Activated T-cell treated with anti-CD3 and anti-CD28 coated beads, Interleukin-2, amount 50 U/mL, for 24 hours (primary cell): ENCODE measurements at places on chromosomes 5 and 9.

DNA sequence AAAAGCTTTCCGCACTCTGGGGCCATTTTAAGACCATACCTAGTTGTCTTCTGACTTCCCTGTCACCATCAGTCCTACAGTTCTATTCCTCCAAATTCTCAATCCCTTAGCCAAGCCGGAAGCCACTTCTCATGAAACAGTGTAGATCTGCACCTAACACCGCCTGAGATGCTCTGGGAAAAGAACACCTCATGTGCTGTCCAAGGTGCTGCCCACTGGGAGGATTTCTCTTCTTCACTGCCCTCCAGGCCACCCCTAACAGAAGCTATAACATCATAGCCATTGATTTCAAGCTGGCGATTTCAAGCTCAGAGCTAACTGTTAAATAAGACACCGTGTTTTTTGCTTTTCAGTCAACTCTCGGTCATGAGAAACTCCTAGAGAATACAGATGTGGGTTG lies 559.3 kb downstream of the CCDC171 start:
- no peak for DNase-seq

- DNase-seq, result peak; percentile 94
These were observed at the start of gene PIGO for GRCh38 chr9:35096035-35096849. TSS of gene PIGO (minus strand) at chr9:35096591. CDS start at chr9:35095565, 1,026 bp downstream.

- DNase-seq, result no peak
These were observed 4.2 kb downstream of the ASS1 start for GRCh38 chr9:130448771-130449603.

- no peak for DNase-seq
These were observed 8.6 kb downstream of the FSTL4 start for GRCh38 chr5:133603711-133604110.

DNA sequence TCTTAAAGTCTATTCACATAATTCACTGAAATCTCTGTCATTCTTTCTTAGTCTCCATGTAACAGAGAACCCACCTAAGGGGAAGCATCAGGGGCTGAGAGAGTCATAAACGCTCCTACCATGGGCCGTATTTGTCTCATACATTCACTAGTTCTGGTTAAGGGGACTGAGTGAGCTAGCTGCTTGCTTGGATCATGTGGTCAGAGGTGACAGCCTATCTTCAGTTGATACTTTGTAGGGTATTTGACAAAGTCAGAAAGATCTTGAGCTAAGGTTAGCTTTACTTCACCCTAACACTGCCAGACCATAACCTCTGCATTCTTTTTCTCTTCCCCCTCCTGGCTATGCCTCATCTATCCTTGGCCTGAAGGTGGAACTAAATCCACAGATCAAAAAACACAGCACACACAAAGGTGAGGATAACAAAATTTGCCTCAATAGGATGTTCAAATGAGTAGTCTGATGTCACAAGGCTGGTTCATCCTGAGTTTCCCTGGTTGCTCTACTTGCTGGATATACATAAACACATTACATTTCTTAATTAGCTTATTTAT lies 66.5 kb downstream of the MARCHF3 start:
- DNase-seq, result no peak

GRCh38 chr9:16501726-16502125 lies 368.7 kb downstream of the BNC2 start:
- DNase-seq, result no peak

- DNase-seq, result peak; percentile 25
These were observed 165.8 kb downstream of the GADD45G start for GRCh38 chr9:89770531-89771174.

DNA sequence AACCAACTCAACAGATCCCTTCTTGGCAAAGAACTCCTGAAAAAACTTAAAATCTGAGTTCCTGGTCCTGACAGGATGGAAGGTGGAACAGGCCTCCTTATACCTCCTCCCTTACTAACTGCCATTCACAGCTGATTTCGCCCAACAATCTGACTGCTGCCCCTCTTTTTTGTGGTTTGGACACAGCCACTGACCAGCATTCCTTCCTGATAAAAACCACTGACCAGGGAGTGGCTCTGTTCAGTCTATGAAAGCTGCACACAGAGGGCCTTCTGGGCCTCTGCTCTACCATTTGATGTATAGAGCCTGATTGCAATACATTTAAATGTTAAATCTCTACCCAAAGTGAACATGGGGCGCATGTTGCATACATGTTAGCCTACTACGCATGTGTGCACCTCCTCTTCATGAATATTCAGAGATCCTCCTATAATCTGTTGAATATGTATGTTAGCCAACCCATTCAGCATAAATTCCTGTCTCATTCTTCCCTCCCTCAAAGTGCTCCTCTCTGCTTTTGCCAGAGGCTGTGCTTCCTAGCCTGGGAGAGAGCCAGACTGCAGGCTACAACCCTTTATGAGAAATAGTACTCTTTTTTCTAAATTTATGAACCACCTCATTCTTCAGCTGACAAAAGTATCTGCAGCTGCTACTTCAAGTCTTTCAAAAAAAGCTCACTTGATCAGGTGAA lies 93.7 kb upstream of the MRPS30 start:
- no peak for DNase-seq

GRCh38 chr5:170327168-170327567 lies 29.6 kb upstream of the LCP2 start:
- DNase-seq, result no peak

DNA sequence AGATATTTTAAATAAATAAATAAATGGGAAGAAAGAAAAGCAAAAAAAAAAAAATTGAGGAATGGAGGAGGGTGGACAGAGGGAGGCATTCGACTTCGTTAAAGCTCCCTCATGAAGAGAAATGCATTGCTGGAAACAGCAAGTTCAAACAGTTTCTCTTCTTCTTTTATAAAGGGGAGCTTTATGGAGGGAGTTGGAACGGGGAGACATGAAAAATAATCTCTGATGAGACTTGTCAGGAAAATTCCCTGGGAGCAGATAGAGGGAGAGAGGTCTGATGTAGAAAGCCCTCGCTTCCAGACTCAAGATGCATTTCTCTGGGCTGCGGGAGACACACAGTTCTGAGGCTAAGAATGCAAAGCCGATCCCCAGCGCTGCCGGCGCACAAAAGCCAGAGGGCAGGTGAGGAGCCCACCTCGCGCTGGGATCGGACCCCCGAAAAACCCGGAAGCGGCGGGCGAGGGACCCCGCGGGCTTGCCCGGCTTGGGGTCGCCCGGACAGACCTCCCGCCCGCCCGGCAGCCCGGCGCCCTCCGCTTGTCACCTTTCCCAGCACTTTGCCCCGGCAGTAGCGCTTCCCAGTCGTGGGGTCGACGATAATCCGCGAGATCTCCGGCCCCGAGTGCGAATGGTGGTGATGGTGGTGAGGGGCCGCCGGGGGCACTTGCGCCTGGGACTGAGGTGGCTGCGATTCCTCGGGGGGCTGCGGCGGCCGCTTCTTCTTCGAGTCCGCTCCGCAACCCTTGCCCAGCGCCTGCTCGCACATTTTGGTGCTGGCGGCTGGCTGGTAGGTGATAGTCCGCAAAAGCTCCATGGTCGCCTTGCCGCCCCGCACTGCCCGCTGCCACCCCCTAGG lies 512 bp downstream of the PLK2 start:
- DNase-seq, result no peak

DNA sequence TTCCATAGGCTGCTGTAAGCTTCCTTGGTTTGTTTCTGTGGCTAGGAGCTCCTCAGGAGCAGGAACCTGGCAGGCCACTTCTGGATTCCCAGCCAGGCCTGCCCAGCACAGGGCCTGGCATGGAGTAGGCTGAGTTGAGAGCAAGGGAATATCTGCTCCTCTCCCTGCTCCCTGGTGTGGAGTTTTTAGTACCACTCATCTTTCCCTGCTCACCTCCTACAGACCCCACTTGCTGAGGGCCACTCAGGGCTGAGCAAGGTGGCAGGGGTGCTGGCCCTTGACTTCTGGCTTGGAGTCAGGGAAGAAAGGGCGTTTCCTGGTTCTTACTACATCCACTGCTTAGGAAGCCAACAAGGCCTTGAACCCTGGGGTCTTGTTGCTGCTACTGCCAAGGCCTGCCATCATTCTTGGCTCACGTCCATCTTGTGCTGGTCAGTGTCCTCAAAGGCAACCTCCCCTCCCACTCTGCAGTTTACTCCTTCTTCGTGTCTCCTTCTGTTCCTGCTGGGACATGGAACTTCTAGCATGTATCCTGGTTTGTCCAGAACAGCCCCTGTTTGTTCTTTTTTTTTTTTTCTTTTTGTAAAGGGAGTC lies 54.9 kb downstream of the PSD2 start:
- no peak for DNase-seq

DNA sequence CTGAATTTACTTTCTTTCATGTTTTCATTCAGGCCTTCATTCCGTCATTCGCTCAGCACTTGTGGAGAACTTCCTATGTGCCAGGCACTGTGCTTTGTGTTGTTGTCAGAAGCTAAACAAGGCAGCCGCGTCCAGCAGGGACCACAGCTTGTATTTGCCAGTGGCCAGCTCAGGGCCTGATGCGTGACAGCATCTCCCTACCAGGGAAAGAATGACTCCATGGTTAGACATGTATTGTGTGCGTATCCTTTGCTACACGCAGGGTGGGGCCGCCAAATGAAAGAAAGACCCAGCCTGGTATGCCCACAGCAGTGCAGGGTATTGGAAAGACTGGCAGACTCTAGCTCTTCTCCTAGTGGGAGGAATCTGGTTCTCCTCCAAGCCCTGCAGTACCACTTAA lies 4.7 kb upstream of the COL27A1 start:
- DNase-seq, result no peak

- DNase-seq, result no peak
These were observed 84.8 kb downstream of the SLC25A46 start for GRCh38 chr5:110823571-110823970.

GRCh38 chr5:5270958-5271785 lies 131.0 kb downstream of the ADAMTS16 start:
- no peak for DNase-seq

- no peak for DNase-seq
These were observed 284.1 kb downstream of the HCN1 start for GRCh38 chr5:45411971-45412612.

GRCh38 chr9:91557327-91557726 lies 133.7 kb upstream of the NFIL3 start:
- DNase-seq, result no peak

DNA sequence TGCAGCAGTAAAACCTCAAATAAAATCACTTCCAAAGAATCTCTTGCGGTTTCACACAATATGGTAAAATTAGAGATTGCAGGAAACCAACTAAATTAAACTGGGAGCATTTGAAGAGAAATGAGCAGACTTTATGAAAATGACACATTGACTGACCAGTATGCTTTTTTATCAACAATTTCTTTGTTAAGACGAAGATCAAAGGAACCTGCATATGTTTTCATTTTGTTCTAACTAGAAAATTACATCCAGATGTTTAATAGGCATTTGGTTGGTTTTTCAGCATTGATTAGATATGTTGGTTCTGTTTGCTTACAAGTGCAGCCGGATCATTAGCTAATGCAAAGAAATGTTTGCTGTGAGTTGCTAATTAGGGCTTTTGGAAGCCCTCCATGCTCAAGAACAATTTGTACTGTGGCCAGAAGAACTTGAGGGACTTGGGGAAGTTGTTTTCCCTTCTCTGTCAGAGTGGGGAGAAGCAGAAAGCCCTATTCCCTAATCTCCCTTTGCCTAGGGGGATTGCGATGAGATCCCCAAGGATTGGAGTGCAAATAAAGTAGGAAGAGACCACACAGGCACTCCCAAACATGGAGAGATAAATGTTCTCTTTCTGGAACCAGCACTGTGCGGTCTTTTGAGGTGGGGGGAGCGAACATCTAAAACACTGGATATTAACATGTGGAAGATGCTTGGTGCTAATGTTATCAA lies 4.5 kb upstream of the TLE1 start:
- no peak for DNase-seq

GRCh38 chr9:83219154-83219923 lies 156.4 kb upstream of the RASEF start:
- DNase-seq, result no peak

DNA sequence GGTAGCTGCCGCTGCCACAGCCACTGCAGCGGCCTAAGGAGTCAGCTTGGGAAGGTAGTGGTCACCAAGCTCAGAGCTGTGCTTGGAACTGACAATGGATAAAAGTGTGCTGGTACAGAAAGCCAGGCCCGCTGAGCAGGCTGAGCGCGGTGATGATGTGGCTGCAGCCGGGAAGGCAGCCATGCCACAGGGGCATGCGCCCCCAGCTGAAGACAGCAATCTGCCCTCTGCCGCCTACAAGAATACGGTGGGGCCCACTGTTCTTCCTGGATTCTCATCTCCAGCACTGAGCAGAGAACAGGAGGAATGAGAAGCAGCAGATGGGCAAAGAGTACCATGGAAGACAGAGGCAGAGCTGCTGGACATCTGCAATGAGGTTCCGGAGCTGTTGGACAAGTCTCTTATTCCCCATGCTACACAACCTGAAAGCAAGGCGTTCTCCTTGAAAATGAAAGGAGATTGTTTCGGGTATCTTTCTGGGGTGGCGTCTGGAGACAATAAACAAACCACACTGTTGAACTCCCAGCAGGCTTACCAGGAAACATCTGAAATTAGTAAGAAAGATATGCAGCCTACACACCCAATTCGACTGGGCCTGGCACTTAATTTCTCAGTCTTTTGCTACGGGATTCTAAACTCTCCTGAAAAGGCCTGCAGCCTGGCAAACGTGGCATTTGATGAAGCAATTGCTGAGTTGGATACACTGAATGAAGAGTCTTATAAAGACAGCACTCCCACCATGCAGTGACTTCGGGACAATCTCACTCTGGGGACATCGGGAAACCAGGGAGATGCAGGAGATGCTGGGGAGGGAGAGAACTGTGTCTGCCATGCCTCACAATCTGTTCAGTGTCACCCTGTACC lies 22.8 kb upstream of the ANKRD18A start:
- no peak for DNase-seq

- no peak for DNase-seq
These were observed 210.9 kb downstream of the HSPA4 start for GRCh38 chr5:133262690-133263089.

- DNase-seq, result no peak
These were observed 34.1 kb downstream of the SLC6A3 start for GRCh38 chr5:1411099-1411498.

DNA sequence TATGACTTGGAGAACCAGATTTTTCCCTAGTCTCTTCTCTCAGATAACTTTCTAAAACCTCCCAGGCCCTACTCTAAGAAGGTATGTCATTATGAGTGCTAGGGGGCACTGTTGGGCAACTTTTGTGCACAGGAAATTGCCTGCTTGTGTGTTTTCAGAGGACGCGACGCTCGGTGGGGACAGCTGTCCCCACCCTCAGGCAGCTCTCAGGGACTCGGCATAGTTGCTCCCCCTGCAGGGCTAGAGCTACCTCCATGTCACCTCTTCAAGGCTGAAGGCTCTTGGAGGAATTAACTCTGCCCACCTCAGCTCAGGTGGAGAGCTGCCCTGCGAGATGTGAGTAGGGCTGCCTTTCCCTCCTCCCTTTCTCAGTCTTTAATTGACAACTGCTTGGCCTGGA lies 10.2 kb upstream of the TIFAB start:
- peak; percentile 43 for DNase-seq

DNA sequence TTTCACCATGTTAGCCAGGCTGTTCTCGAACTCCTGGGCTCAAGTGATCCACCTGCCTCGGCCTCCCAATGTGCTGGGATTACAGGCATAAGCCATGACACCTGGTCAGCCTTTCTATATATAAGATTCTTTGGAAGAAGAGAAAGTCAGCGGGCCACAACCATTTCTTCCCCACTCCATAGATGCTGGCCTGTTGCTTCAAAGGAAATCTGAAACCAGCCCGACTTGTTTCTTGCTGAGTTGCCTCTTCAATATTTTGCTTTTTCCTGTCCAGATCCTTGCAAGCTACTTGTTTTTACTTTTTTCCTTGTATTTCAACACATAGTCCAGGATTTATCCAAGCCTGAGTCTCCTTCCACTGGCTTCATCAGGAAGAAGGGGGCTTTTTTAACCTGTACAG lies 219.5 kb downstream of the CDK5RAP2 start:
- no peak for DNase-seq
